ENCODE measurements at places on chromosomes 2 and 18.

DNA sequence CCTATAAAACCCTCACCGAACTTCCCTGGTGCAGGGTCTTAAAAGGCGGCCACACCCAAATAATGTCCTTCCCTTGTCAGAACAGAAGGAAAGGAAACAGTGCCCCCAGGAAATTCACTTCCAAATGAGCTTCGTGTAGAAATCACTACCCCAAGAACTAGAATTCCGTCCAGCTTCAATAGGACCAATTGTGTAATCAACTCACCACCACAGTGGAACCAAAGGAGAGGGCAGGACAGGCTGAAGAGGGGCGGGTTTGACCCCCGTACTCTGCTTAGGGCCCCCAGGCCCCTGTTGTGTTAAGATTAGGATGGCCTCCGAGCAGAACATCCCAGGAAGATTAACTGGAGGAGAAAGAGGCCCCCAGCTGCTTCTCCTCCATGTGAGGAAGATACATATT lies 24.1 kb downstream of the GPR35 start:
- no peak for DNase-seq

DNA sequence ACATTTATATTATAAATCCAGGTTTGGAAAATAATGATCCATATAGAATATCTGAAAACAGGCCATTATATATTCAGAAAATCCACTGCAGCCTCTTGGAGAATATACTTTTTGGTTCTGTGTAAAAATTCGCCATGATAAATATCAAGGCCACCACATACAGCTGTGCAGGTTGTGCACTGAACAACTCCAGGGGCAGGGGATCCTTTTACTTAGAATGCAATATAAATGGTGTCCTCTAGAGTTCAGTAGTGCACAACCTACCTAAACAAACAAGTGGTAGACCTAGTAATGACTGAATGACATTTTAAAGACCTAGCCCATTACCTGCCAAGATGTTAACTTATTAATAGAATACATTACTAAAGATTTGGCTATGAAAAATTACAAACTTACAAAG lies 22.4 kb downstream of the MOGAT1 start:
- DNase-seq: no peak

GRCh38 chr18:39057423-39058064 lies 1491.9 kb upstream of the CELF4 start:
- DNase-seq: no peak

- DNase-seq: no peak
Measured at GRCh38 chr2:241570961-241571581, 12.5 kb downstream of the BOK start.

DNA sequence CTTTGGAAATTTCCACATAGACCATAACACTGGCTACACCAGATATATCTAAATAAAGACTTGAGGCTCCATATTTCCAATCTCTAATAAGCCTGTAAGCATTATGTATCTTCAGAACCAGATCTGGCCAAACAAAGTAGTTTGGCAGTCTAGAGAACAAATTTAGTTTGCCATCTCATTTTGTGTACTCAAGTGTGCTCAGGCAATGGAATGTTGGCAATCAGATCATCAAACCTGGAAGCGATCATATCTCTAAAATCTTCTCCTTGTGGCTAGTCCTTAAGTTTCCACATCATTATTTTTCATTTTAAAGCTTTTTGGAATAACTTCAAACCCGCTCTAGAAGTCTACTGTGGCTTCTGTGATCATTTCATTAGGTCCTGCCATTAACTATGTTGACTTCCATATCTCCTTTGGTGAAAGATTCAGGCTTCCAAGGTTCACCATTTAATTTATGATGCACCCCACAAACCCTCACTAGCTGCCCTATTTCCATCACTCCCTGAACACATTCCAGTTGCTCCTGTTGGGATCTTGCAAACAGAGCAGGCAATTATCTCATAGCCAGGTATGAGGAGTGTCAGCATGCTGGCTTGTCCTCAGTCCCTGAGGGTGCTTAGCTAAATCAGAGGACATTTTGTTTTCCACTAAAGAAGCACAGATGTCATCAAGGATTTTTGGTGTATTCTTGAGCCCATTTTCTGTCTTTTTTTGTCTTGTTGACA lies 46.2 kb downstream of the WDR75 start:
- DNase-seq: no peak

DNA sequence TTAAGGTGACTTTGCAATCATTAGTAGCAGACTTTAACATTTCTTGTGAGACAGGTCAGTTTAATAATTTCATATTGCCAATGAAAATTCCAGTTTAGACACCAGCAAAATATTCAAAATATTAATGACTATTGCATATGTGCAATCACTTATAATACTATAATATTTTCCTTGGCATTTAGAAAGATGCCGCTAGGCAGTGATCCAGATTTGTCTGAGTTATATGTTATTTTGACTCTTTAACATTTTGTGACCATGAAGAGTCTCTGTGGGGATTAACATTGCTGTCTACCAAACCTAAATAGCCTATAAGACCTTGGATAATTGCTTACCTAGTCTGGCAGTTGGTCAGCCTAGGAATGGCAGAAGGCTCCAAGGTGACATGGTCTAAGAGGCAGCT lies 389.6 kb downstream of the THSD7B start:
- no peak for DNase-seq

GRCh38 chr2:85734015-85734414 lies 19.8 kb upstream of the ATOH8 start:
- no peak for DNase-seq

GRCh38 chr2:38446906-38447561 lies 70.0 kb upstream of the ATL2 start:
- no peak for DNase-seq

GRCh38 chr2:223314811-223315210 lies 262.8 kb downstream of the KCNE4 start:
- no peak for DNase-seq

- DNase-seq: no peak
Measured at GRCh38 chr2:17416884-17417391, 101.3 kb downstream of the RAD51AP2 start.

DNA sequence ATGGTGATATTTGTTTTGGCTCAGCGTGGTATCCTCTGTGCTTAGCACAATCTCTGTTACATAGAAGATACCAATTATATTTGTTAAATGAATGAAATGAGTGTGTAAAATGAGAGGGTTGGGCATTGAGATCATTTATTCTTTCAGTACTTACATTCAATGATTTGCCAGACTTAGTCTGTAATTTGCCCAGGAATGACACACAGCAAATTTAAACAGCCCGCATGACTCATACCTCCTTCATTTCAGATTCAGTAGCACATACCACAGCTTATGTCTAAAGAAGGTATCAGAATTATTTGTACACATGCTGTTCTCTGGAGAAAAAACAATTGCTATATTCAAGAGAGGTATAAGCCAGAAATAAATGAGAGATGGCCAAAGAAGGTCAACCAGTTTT lies 37.0 kb downstream of the KLHL14 start:
- DNase-seq: no peak

GRCh38 chr18:70046207-70046606 lies 98.5 kb upstream of the CD226 start:
- no peak for DNase-seq
